Activated T-helper 17 cell treated with anti-CD3 and anti-CD28 coated beads, Interleukin-2, amount 50 U/mL, for 72 hours (primary cell): ENCODE measurements at places on chromosomes 5 and 9.

- peak; percentile 36 for ATAC-seq
Measured at GRCh38 chr5:612498-613424, 621 bp downstream of the CEP72 start.

DNA sequence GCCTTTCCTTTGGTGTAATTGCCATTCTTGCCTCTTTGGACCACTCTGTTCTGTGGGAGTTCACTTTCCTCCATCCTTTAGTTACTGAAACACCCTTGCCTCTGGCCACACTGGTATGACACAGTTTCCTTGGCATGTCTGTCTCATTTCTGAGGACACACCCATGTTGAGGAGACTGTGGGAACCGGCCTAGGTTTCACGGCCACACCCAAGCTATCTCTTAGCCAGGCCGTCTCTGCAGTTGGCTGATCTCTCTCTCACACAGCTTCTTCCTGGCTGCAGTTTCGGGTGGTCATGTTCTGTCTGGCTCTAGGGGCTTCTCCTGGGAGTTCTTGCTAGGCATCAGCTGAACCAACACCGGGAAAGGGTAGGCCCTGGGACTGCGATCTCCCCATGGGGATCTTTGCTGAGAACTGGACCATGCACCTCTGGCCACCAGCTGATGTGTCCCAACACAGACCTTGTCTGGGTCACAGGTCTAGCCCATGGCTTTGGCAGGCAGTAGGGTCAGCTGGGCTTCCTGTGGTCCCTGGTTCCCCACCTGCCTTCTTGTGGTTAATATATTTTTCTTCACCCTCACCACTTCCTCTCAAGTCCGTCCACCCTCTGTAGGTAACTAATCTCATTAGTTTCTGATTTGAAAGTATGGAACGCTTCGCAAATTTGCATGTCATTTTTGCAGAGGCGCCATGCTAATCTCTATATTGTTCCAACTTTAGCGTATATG lies 24.9 kb downstream of the ARHGEF37 start:
- ATAC-seq, result peak; percentile 69

GRCh38 chr9:4904322-4905134 lies 80.5 kb upstream of the JAK2 start:
- ATAC-seq, result no peak

DNA sequence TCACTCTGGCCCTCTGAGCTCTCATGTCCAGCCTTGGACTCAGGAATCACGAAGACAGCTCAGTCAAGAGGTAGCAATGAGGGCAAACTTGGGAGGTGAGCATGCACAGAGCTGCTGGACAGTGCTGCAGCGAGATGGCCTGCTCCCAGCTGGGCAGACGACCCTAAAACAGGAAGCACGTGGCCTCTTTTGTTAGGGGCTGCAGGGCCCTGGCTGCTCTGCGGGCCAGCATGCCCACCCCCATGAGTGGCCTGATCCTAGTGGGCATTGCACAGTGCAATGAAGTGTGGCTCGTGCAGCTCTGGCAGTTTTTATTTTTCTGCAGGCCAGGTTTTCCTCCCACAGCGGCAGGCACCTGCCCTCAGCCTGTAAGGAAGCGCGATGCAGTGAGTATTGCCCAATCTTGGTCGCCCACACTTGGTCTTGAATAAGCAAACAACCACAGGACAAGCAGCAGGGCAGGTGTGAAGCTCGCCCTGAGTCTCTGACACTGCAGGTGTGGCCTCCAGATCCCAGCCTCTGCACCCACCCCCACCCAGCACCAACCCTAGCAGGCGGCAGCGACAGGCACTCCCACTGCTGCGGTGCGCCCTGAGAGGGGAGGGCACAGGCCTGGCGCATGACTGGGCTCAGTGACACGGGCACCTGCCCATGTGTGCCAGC lies 60.8 kb downstream of the SEMA4D start:
- ATAC-seq, result peak; percentile 46

DNA sequence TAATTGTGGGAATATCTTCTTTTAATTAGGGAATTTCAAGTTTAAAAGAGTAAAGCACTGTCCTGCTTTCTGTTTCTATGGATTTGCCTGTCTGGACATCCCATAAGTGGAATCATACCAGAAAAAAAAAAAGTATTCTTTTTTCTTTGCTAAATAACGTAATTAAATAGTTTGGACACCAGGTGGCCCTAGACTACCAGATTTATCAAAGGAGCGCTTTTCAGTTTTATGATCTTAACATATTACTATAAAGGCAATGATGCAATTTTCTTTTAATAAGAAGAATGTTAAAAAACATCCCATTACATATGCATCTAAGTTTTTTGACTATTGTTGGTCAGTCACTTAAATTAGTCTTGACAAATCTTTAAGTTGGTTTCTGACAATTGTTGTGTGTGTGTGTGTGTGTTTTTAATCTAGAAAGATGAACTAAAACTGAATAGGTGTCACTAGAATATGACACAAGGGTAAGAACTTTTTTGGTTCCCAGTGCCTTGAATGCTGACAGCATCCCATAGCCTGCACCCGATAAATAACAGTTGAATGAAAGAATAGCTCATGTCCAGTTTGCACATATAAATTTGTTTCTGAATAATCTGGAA lies 49.5 kb downstream of the C5orf22 start:
- no peak for ATAC-seq

GRCh38 chr9:295576-295975 lies 80.9 kb downstream of the DOCK8 start:
- no peak for ATAC-seq

GRCh38 chr5:43041110-43041668 lies 1.1 kb upstream of the ANXA2R start:
- no peak for ATAC-seq

GRCh38 chr9:28960602-28961001 lies 1387.3 kb upstream of the C9orf72 start:
- ATAC-seq, result no peak
